Activated CD4-positive, alpha-beta T cell treated with anti-CD3 and anti-CD28 coated beads for 48 hours (primary cell): ENCODE measurements at places on chromosomes 2 and 18.

- no peak for DNase-seq
These were observed 62.4 kb downstream of the CAPN13 start for GRCh38 chr2:30744823-30745222.

- DNase-seq: no peak
These were observed 3.6 kb upstream of the KYNU start for GRCh38 chr2:142873831-142874287.

DNA sequence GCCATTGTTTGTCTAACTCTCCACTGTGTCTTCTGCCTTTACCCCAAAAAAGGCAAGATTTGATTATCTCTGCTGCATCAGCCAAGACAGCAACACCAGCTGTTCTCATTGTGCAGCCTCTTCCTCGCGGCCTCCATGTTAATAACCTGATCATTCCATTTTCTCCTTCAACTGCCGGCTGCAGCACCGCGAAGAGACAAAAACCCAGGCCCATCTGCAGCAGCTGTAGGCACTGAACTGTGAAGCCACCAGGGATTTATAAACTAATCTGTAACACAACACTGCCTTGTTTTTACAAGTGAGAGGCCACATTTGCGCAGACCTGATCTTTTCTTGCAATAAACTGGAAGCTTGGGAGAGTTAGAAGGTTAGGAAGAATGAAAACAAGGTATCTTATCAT is 147.8 kb downstream of the SATB2 start:
- DNase-seq: no peak

DNA sequence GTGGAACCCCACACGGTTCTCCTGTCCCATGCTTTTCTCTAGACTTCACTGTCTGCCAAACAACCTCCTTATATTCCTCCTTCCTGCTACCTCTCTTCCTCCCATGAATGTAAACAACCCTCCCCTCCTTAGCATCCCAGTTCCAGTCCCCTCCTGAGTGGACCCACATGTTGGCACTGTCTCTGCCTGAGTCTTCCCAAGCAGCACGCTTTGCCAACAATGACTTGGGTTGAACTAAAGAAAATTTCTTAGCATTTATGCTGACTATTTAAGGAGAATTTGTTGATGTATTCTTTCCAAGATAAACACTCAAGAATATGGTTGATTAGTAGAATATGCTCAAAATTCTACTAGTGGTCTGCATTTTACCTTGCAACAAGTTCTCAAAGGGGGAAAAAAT is 338.0 kb downstream of the TNS1 start:
- no peak for DNase-seq

- no peak for DNase-seq
These were observed 19.5 kb upstream of the DCDC2C start for GRCh38 chr2:3683748-3684454.

DNA sequence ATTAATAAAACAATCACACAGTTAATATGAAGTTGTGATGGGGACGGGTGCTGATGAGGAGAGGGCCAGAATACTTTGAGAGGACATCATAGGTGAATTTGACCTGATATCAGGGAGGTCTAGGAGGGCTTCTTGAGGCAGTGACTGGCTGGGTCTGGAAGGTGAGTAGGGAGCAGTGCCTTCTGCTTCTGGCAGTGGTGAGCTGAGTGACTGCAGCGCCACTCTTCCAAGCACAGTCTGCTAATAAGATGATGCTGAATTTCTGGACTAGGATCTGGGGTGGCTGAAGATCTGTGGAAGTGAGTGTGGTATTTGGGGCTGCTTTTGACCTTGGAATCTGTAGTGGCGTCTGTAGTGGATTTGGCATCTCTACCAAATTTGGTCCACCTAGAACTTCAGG is 5.5 kb downstream of the DGKD start:
- DNase-seq: no peak

GRCh38 chr18:78789850-78790249 is 189.8 kb upstream of the SALL3 start:
- no peak for DNase-seq

DNA sequence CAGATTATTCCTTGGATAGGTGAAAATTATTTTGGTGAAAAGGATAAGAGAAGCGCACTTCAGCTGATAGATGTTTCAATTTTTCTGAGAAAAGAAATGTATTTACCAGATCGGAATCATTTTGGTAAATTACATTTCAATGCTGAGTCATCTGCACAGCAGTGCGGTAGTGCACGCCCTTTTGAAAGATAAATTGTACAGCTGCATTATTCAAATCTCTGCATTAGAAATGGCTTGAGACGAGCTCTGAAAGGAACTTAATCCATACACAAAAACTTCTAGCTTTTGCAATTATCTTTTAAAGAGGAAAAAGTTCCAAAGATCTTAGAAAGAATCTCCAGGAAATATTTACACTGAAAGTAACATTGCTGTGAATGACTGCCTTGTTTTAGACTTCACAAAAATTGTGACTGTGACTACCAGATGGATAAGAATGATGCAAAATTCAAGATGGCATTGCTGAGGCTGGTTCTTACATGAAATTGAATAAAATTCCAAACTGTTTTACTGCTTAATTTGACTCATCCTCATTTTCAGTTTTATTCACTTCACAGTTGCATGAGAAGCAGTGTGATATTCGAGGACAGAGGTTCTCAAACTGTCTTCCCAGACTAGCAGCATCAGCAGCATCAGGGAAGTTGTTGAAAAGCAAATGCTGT is 161.7 kb downstream of the RND3 start:
- DNase-seq: no peak

- DNase-seq: no peak
These were observed 99.8 kb upstream of the COPS8 start for GRCh38 chr2:236985761-236986339.

GRCh38 chr2:207468488-207468887 is 61.3 kb upstream of the CREB1 start:
- no peak for DNase-seq

DNA sequence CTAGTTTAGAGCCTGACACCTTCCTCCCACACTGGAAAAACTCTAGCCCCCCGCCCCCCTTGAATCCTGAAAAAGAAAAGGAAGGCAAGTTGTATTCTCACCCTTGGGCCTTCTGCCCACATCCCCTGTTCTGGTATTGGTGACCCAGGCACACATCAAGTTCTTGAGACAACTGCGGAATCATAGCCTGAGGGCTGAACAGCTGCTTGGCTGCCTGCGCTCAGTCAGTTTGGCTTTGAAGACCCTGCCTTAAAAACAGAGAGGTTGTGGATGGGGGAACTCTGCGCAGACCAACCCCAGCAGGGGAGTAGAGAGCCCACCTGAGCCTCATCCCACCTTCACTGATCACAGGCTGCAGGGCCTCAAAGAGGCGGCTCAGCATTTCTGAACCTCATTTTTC is 229.2 kb downstream of the ANAPC1 start:
- DNase-seq: no peak

- DNase-seq: no peak
These were observed 42.4 kb downstream of the POMC start for GRCh38 chr2:25125976-25126375.

- no peak for DNase-seq
These were observed 161.3 kb downstream of the RTP5 start for GRCh38 chr2:242030858-242031257.

- peak; percentile 81 for DNase-seq
These were observed 159.8 kb downstream of the RHBDD1 start for GRCh38 chr2:226995625-226996041.

- DNase-seq: no peak
These were observed 110.0 kb downstream of the TMEM247 start for GRCh38 chr2:46589356-46589755.

DNA sequence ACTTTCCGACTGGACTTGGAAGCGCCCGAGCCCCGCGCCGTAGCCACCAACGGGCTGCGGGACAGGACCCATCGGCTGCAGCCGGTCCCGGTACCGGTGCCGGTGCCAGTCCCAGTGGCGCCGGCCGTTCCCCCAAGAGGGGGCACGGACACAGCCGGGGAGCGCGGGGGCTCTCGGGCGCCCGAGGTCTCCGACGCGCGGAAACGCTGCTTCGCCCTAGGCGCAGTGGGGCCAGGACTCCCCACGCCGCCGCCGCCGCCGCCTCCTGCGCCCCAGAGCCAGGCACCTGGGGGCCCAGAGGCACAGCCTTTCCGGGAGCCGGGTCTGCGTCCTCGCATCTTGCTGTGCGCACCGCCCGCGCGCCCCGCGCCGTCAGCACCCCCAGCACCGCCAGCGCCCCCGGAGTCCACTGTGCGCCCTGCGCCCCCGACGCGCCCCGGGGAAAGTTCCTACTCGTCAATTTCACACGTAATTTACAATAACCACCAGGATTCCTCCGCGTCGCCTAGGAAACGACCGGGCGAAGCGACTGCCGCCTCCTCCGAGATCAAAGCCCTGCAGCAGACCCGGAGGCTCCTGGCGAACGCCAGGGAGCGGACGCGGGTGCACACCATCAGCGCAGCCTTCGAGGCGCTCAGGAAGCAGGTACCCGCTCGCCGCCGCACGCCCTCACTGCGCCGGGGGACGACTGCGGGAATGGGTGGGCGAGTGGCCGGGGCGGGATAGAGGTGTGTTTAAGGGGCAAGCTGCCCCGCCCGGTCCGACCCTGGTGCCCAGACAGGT is 713 bp downstream of the ATOH8 start:
- peak; percentile 46 for DNase-seq

DNA sequence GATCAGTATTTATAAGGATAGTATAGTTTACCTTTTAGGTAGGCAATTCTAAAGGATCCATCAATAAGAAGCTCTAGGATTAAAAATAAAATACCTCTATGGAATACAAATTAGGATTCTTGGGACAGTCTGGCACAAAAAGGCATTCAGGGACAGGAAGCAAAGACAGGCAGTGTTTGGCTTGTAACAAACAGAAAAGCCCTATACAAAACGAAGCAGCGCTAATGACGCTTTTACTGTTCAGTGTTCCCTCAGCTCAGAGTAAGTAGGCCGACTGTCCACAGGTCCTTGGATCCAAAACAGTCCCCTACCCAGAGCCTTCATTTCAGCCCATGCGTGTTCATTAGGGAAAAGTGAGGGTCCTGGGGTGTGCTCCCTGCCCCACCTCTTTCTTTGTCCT is 236.3 kb downstream of the AGPS start:
- DNase-seq: no peak

DNA sequence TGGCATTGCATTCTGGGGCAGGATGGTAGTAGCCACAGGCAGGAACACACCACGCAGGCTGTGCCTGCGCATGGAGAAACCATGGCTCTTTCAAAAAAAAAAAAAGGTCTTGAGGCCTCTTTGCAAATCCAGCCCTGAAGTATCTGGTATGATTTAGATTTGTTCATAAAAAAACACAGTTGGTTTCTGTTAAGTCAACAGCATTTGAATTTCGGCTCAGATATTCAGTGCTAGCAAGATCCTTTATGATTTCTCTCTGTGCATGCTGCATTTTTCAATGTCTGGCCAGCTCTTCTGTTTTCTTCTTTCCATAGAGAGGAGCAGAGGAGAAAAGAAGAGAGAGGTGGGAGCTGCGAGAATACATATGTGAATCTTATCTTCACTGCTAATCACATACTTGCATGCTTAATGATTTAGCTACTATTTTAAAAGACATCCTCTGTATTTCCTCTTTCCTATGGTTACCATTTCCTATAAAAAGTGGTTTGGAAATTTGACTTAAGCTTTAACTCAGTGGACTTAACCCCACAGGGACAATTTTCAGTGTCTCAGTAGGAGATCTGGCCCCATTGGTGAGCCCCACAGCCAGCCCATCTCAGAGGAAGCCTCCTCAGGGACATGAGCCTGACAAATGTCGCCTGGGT is 214.3 kb upstream of the APCDD1 start:
- no peak for DNase-seq

GRCh38 chr2:224837558-224837957 is 121.4 kb upstream of the CCDC195 start:
- DNase-seq: no peak

DNA sequence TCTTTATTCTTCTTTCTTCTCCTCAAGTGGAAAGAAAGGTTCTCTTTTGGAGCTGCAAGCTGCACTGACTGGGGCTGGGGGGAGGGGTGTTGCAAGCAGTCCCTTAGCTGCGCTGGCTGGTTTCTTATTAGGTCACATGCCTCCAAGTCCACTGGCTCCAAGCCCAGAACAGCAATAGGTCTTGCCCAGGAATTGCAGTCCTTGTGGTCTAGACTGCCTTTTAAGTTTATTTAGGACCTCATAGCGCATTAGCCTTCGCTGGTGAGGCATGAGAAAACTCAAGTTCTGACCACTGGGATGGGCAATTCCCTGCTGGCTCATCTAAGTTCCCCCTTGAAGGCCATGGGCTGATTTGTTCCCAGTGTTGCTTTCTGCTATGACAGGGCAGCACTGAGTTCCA is 138.6 kb upstream of the SCN7A start:
- no peak for DNase-seq

GRCh38 chr2:134206573-134206972 is 47.3 kb upstream of the MGAT5 start:
- DNase-seq: peak; percentile 30

DNA sequence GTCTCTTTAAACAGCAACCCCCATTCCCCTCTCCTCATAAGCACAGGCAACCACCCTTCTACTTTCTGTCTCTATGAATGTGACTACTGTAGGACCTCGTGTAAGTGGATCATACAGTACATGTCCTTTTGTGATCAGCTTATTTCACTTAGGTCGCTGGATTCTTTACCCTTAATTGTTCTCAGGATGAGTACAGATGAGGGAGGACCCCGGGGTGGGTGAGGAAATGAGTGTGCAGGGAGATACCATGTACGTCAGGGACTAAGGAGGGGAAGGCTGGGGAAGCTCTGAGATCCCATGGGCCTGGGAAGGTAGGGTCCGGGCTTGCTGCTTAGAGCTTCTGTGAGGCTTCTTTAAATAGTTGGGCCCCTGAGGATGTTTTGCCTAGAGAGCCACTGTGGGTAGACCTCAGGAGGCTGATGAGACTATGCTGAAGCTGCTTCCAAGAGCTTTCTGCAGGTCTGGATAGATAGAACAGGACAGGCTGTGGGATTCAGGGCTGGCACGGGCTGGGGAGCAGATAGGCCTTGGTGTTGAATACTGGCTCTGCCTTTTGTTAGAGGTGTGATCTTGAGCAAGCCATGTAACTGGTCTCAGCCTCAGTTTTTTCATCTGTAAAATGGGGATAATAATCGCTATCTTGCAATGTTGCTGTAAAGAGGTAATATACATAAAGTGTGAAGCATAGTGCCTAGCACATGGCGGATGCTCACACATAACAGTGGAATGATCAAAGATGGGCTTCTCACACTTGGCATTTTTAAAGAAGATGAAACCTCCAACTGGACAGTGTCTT is 155.3 kb downstream of the PRKCE start:
- no peak for DNase-seq

- DNase-seq: no peak
These were observed 300.0 kb downstream of the PDE11A start for GRCh38 chr2:177772529-177772928.
